ENCODE measurements at places on chromosomes 12 and 14.

- DNase-seq: no peak
These were observed 37.3 kb upstream of the TRHDE start for GRCh38 chr12:72234886-72235285.

GRCh38 chr12:18432206-18432605, 170.9 kb downstream of the PIK3C2G start:
- DNase-seq: no peak

GRCh38 chr14:44108601-44109000, 398.5 kb downstream of the FSCB start:
- no peak for DNase-seq

DNA sequence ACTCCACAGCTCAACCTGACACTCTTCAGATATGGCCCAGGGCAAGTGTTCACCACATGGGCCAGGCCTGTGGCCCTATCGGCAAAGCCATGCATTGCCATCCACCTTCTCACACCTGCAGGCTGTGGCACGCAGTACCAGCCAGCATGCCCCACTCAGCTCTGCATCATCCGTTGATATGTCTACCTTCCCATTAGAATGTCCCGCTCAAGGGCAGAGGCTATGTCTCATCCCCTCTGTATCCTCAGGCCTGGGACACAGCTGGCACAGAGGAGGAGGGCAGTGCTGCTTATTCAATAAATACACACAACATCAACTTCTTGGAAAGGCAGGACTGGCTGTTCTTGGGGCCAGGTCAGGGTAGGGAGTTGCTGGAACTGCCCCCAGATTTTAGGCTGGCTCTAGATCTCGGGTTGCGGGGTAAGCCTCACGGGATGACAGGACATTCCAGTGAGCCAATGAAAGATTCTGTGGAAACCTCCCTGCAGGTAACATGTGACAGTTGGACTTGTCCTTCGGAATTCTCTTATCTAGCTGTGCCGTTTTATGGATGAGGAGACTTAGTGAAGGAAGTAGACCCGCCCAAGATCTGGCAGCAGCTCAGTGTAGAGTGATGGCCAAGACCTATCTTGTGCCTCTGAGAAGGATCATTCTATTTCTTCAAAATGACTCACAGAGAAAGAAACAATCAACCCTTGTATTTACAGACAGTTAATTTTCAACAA, 25.6 kb downstream of the SYNE3 start:
- no peak for DNase-seq

DNA sequence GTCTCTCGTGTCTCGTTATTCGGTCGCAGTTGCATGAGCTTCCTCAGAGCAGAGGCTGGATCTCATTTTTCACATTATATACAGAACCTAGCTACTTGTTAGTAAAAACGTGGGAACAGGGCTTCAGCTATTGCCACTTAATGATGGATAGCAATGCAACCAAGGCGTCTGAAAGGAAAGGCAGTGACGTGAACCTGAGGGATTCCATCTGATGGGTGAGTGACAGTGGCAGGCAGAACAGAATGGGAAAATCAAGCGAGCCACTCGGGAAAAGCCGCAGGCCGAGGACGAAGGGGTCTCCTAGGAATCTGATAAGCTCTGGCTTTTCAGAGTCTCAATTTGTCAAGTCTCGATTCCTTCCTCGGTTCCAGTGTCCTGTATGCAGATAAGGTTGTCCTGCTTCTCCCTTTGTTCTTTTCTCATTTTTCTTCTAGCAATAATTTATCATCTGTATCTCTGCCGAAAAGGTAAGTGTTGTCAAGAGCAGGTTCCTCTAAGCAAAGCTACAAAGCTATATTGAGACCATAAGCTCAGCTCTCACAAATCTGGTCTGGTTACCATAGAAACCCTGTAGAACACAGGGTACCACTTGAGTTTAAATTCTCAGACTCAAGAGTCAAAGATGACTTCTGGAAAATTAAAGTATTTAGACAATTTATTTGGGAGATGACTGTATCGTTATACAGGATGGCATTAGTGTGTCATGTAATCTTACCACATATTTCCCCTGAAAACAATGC, 416.6 kb downstream of the GLT1D1 start:
- no peak for DNase-seq

DNA sequence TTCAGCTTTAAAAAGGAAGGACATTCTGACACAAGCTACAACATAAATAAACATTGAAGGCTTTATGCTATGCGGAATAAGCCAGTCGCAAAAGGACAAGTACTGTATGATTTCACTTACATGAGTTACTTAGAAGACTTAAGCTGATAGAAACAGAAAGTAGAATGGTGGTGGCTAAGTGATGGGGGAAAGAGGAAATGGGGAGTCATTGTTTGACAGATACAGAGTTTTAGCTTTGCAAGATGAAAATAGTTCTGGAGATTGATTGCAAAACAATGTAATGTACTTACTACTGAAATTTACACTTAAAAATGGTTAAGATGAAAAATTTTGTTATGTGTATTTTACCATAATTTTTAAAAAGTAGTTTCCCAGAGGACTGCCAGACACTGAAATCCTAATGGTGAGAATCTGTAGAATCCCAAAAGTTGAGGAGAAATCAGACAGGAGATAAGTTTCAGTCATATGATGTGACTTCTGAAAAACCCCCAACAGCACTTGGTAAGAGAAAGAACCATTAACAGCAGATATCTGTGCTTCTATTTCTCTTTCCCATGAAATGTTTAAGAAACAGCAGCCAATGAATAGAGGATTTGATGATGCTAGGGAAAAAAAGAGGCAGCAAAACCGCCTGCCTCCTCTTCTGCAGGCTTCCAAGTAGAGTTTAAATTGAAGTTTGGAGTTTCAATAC, 16.6 kb upstream of the CLEC2A start:
- DNase-seq: no peak

- DNase-seq: no peak
These were observed 10.5 kb upstream of the ALDH2 start for GRCh38 chr12:111756196-111756595.

GRCh38 chr12:67509666-67510386, 138.7 kb upstream of the DYRK2 start:
- DNase-seq: no peak

DNA sequence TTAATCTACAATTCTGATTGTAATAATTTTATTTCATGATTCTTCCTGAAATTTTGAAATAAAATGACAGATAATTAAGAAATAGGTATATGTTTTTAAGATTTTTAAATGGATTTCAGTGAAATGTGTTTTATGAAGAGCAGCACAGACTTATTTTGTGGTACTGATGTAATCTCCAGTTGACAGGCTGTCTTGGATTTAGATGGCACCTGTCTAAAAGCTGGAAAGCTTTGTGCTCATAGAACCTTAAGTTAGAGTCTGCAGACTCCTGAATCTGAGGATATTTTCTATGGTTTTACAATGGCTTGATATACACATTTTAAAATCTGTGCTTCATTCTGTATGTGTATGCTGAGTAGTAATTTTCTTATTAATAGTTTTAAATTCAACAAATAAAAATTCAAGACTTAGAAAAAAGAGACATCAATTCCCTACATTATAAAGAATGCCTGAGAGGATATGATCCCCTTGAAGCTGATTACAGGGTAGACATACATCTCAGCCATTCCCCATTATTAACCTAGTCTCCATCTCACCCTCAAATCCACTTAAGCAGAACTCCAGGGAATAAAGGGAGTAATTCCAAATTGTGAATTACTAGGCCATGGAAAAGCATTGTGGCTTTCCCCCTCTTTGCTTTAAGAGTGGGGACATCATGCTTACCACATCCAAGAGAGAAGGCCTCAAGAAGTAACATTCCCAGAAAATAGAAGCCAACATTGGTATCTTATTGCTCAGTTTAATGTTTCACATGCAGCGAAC, 33.7 kb upstream of the ACSS3 start:
- DNase-seq: no peak

- no peak for DNase-seq
These were observed 70.0 kb downstream of the SLC38A6 start for GRCh38 chr14:61051051-61051450.

DNA sequence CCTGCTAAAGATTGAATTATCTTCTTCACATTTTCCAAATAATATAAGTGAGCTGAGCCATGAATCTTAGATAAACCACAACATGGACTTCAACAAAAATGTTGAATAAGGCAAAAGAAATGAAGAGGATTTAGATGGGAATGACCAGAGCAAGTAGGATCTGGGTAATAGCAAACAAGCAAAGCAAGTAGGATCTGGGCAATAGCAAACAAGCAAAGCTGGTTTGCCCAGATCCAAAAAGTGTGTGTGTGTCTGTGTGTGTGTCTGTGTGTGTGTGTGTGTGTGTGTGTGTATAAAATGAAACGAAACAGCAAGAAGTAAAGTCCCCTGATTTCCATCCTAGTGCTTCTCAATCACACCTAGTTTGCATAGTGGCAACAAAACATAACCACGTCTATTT, 549.1 kb downstream of the RERGL start:
- no peak for DNase-seq

GRCh38 chr14:35412272-35413056, 7.9 kb upstream of the NFKBIA start:
- no peak for DNase-seq

GRCh38 chr14:100203962-100204834, 34.7 kb upstream of the YY1 start:
- DNase-seq: no peak

GRCh38 chr12:29743801-29744200, 39.9 kb downstream of the TMTC1 start:
- no peak for DNase-seq

- no peak for DNase-seq
These were observed 12.8 kb downstream of the LRCOL1 start for GRCh38 chr12:132597333-132598316.

- no peak for DNase-seq
These were observed 382.8 kb downstream of the BCL11B start for GRCh38 chr14:98888927-98889835.

GRCh38 chr14:89927186-89927865, 27.2 kb downstream of the EFCAB11 start:
- no peak for DNase-seq

DNA sequence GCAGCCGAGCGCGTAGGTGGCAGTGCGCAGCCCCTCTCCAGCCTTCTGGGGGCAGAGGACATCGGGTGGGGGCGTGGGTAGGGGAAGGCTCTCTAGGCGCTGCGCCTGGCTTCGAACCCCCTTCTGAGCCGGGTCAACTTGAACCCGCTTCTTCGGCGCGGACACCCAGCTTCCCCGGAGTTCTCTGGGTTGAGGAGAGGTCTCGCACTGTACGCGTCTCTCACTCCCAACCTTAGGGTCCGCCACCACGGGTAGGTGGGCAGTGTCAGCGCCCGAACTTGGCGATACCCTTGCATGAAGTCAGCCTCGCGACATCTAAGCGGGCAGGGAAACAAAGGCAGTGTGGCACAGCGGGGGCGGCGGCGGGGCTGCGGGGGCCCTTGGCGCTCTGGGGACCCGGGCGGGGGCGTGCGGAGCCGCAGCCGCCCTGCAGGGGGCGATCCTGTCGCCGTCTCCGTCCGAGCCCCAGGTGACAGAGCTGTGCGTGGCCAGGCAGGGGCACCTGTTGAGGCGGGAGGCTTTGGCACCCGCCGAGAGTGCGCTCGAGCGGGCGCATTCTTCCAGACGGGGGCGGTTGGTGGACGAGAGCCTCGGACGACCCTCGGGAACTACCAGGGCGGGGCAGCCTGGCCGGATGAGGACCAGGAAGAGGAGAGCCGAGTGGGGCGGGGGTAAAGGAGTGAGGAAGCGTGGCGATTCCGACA, 1.1 kb downstream of the GALNT16 start:
- DNase-seq: no peak

- no peak for DNase-seq
These were observed 2.1 kb downstream of the KCNC2 start for GRCh38 chr12:75207338-75208083.

- DNase-seq: no peak
These were observed 7.5 kb upstream of the AQP2 start for GRCh38 chr12:49942921-49943624.

- DNase-seq: no peak
These were observed 224.9 kb downstream of the NPAS3 start for GRCh38 chr14:33163600-33163999.

GRCh38 chr14:105255021-105255507, 6.7 kb downstream of the BTBD6 start:
- no peak for DNase-seq

DNA sequence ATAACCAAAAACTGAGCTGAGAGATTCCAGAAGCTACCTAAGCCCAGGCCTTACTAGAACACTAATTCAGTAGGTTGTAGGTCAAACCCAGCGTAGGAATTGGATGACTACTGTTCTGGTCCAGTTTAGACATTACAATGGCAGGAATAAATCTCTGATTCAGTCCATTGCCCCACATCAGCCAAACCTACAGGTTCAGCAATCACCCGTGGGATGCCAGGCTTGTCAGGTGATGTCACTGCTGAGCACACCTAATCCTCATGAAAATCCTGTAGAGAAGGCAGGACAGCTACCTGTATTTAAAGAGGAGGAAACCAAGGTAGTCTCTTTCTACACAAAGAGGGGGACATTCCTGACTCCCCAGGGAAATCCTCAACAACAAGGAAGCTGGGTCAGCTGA, 63.7 kb downstream of the RFX4 start:
- DNase-seq: no peak

DNA sequence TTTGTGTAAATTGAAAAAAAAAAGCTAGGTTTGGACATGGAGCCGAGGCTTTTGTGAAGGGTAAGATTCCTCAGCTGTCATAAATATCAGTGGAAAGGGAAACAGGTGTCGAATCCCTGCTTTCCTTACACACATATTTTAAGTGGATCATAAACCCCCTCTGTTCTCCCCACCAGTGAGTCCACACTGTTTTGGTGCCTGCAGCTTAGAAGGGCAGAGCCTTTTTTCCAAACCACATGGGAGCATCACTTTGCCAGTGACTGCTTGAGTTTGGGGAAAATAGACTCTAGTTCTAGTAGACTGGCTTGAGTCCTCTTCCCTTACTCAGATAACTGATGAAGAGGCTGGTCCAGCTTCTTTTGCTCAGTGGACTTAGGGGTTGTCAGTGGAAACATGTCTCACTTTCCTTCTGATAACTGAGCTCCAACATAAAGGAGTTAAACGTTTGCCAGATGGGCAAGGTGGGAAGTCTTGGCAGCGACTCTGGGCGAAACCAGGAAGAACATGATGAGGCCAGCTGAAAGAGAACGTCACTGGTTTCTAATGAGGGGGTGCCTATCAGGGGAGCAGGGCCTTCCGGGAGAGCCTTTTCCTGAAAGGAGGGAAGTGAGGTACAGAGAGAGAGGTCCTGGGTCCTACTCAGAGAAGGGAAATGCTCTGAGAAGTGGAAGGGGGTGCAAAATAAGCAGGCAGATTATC, 168.1 kb upstream of the PARP11 start:
- DNase-seq: no peak

DNA sequence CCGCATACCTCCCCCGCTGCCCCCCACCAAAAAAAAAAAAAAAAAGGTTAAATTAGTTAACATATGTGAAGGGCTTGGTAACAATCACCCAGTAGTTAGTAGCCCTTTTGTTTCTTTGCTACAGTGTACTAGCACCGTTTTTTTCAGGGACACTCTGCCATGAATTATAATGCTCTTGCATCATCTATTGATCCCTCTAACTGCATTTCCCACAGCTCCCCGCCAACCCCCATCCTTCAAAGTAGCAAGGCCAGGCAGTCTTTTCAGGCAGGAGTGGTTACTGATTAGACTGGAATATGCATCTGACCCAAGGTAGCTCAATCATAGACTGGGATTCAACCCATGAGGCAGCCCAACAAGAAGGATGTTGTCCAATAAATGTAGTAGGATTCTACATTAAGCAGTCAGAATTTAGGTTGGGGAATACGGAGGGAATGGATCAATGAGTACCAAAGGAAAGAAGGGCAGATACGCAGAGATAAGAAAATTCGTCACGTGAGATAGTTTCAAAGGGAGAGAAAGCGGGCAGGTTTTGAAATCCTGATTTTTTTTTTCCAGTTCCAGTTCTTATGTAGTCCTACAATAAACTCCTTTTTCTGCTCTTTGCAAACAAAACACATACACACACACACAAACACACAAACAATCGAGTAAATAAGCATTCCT, 39.8 kb upstream of the CRACR2A start:
- no peak for DNase-seq

All from HL-60 (cell line).